Neural crest cell (in vitro differentiated cells): ENCODE measurements at places on chromosomes 1 and 21. TPM values are rescaled to one million over a fixed set of nuclear protein-coding genes. Genes with fewer than 3 reads are reported as not detected.

CLCNKA gene
- not detected in 2 replicates for total RNA-seq

BTBD19 gene
- 5.5 and 6.5 TPM in 2 replicates for total RNA-seq

CRYAA gene
- total RNA-seq = not detected in 2 replicates

OR2L8 gene
- not detected in 2 replicates for total RNA-seq
